ENCODE measurements at places on chromosomes 4 and X.

DNA sequence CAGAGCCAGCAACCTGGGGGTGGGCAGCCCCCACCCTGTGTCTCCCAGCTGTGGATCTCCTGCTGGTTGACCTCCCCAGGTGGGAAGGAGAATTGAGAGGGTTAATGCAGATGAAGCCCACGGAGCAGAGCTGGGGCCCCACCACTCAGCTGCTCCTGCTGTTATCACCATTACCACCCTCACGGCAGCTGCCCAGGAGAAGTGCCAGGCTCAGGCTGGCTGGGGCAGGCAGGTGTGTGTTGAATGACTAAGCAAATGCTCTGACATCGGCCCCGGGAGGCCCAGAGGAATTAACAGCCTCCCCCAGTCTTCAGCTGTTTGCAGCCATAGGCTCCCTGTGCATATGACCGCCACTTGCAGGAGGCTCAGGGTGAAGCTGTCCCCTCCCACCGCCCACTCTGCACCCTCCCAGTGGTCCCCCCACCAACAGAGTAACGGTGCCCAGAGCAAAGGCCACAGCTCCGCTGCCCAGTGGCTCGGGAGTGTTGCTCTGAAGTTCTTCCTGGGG is 133.8 kb downstream of the CPZ start:
- DNase-seq, result no peak

GRCh38 chrX:154436983-154437752 is at the start of gene GDI1:
TSS of gene GDI1 (plus strand) at chrX:154437154. CDS start at chrX:154437255, 101 bp downstream.
- no peak for DNase-seq

DNA sequence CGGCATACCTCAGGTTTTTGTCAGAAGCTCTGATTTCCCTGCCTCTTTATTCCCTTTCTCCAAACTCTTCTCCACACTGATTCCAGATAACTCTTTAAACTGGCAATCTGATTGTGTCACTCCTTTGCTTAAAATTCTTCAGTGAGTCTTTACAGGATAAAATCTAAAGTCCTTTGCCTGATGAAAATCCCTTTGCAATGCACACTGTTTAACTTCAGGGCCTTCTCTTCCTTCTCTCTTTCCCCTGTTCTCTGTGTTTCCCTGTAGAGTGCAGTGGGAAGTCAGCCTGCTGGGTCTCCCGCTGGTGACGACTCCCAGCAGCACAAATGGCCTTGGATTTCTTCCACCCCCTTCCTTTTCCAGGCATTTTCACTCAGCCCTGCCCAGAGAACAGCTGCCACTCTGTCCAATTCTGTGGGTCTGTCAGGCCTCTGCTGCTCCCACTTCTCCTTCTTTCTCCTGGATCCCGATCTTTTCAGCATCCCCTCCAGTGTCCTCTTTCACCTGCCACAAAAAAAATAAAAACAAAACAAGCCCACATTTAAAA is 189.9 kb upstream of the NWD2 start:
- DNase-seq, result no peak

DNA sequence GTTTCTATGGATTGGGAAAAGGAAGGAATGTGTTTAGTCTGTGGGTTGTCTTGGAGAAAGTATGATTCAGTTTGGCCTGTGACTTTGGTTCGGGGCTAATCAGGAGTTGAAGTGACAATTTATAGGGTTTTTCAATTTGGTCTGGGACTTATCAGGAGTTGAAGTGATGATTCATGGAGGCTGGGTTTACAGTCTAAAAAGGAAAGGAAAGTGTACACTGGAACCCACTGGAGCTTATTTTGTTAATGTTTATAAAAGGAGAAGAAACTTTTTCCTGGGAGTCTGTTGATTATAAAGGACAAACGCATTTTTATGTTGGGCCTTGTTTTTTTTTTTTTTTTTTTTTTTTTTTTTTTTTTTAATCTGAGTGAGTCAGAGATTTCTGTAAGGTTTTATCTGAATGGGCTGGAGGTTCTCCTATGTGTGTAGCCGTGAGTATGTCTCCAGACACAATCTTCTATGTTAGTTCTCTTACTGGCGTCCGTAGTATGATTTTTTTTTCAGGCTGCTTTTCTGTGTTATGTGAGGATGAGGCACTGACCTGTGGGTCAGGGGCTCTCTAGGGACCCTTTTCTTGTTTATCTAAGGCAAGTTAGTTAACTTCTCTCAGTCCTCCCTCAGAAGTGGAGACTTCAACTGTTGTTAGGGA is 33.0 kb upstream of the RAB9B start:
- DNase-seq, result no peak

DNA sequence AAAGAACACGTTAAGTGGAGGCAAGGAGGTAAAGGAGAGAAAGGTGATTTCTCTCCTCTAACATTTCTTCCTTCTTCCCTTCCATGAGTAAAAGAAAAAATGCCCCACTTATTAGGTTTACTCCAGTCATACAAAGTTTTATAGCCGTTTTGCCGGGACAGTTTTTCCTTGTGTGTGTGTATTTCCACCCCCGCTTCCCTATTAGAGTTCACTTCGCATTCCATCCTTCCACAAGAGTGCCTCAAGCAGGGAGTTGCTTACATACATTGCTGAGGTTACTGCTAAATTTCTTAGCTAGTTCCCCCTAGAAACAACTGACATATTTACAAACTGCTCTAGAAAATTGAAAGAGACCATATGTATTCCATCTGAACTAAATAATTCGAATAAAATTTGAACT is 45.2 kb upstream of the BMP15 start:
- no peak for DNase-seq

- DNase-seq, result no peak
These were observed 110.4 kb upstream of the EDNRA start for GRCh38 chr4:147370473-147370872.

- DNase-seq, result no peak
These were observed 384.0 kb downstream of the CENPC start for GRCh38 chr4:67161311-67161710.

DNA sequence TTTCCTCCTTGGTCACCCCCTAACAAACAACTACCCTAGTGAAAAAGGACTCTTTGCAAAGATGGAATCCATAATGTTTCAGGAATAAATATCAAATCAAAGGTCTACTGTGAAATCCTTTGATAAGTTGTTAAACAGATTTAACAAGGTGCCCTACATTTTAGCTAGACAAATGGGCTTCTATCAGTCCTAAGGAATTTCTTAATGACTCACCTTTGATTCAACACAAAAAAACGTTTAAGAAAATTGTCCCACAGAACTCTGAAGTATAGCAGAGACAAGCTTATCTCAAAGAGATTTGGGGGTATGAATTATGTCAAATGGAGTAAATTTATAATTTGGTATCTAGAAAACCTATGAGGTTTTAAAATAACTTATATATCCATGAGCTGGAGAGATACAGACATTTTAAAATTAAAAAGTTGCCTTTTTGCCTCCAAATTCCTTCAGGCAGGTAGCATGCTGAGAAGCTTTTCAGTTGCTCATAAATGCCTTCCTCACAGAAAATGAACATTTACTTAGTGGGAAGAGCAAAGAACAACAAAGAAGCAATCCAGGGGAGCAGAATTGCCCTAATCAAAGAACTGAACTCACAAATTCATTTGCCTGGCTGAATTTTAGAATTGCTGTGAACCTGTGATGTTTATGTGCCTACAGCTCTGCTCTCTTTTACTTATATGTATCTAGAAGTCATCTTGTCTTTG is 649.3 kb downstream of the STPG2 start:
- DNase-seq, result no peak

DNA sequence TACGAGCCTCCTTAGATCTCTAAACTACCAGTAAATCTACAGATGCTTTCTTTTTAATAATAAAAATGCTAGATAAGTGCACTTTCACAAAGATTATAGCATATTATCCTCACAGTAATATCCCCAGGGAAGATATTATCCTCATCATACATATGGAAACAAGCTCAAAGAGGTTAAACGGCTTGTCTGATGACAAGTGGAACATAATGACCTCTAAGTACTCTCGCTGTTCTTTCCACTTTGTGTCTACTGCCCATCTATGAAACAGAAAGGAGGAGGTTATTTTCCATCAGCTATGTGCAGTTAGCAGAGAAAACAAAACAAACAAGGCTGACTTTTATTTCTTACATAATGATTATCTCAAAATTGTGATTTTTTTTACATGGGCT is 42.8 kb upstream of the PRDM8 start:
- no peak for DNase-seq

- DNase-seq, result no peak
These were observed 831.9 kb downstream of the TRIML1 start for GRCh38 chr4:188971125-188971524.

DNA sequence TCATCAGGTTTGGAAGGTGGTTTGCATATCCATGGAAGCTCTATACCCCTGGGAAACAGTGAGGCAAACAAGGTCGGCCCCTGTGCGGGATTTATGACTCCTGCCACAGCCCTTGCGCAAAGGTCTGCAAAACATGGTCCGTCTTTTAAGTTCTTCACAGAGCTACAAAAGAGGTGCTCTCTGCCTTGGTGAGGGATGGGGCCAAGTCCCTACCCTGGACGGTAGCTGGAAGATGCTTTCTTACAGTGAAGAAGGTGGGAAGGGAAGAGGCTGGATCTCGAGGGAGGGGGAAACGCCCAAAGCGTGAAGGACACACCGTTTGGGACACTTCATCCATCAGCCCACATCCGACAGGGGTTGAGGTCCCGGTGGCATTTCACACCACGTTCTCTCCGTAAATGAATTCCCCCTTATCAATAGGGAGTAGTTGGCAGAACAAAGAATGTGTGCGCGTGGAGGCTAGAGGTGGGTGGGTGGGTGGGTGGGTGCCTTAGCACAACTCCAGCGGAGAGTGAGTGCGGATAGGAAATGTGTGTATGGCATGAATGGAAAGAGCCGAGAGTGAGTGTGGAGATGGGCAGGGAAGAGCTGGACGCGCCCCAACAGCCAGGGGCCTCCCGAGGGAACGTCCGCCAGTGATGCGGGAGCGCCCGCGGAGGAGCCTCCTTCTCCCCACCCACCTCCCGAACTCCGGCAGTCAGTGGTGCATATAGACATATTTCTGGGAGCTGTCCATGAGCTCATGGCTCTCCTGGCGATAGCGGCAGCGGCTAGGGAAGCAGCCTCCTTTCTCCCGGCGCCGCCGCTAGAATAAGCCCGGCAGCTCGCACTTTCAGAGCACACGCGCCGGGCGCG is 68.3 kb downstream of the LARP7 start:
- no peak for DNase-seq

- no peak for DNase-seq
These were observed 24.4 kb upstream of the IRAK1 start for GRCh38 chrX:154044091-154044490.

GRCh38 chrX:51847463-51847862 is 46.0 kb upstream of the MAGED1 start:
- DNase-seq, result no peak

DNA sequence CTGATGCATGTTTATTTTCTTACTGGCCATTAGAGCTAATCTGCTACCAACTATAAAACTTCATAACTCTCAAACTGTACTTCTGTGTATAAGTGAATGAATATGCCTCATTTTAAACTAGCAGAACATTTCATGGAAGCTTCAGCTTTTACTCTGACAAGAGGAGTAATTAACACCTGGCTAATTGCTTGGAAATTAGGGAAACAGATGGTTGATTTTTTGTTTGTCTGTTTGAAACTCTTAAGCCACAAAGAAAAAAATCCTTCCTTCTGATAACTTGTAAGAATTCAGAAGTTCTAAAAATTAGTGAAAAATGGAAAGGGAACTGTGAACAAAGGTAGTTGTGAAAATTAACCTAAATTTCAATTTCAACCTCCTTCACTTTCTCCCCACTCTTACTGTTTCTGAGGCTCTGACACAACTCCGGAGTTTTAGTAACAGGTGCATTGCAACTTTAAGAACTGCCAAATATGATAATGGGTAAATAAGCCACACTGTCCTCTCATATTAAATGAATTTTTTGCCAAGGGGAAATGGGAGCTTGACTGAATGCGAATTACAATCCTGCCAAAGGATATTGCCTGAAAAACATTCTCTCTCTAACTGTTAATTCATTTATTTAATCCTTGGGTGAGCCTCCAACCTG is 1.0 kb downstream of the EGF start:
- no peak for DNase-seq

- no peak for DNase-seq
These were observed 69.8 kb upstream of the SLC7A11 start for GRCh38 chr4:138311771-138312535.

DNA sequence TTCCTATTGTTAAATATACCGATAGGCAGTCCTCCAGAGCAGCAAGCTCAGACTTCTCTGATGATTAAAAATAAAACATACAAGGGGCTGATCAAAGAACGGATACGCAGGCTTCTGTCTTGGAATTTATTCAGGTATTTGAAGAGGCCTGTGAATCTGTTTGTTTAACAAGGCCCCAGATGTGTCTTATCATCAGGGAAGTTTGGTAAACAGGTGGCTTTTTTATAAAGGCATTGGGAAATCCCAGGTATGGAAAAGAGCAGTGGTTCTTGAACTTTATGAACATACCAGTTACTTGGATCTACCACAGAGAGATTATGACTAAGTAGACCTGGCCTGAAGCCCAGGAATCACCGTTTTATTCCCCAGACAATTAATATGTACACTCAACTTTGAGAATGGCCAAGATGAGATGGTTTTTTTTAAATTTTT is 47.9 kb downstream of the SOWAHB start:
- no peak for DNase-seq

- DNase-seq, result no peak
These were observed 226.1 kb downstream of the BCOR start for GRCh38 chrX:39871648-39872047.

DNA sequence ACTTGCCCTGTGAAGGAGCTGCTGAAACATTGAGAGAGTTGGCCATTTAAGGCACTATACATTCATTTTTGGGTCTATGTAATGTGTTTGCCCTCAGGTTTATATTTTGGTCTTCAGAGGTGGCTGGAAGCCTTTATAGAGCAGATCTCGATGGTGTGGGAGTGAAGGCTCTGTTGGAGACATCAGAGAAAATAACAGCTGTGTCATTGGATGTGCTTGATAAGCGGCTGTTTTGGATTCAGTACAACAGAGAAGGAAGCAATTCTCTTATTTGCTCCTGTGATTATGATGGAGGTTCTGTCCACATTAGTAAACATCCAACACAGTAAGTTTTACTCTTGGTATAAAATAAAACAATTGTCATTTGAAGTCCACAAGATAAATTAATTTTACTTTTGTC is 31.1 kb downstream of the EGF start:
- no peak for DNase-seq

- no peak for DNase-seq
These were observed 28.0 kb downstream of the HNRNPDL start for GRCh38 chr4:82402196-82402775.

DNA sequence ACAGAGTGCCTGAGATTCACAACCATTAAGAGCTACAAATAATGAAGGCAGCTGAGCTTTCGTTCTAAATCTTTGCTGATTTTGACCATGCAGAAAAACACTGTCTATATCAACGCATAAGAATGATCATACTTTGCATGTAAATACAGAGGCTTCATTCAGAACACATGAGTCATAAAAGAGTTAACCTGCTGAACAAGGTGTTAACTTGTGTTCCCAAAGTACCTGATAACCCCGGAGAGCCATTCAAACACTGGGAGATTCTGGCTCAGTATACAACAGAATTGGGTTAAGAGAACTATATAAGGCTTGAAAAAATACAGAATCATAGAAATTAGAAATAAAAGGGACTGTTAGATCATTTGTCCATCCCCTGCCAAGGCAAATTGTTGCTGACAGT is 964.3 kb upstream of the TENM3 start:
- DNase-seq, result no peak
